Suprapubic skin (tissue), 4 donors: ENCODE measurements at places on chromosomes 6 and 20.

DNA sequence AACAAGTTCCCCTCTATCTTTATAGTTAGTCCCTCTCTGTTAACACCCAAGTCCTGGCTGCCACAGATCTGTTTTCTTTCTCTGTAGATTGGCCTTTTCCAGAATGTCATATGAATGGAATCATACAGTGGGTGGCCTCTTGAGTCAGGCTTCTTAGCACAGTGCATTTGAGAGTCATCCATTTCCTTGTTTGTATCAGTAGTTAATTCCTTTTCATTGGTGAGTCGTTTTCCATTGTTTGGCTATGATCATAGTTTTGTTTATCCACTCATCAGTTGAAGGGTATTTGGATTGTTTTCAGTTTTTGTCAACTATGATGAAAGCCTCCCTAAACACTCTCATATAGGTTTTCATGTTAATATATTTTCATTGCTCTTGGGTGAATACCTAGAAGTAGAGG lies 248.3 kb downstream of the ARID1B start:
- no peak overlapping the region for H3K27ac ChIP-seq
- no peak overlapping the region for H3K4me3 ChIP-seq
- no peaks in the 10 kb centered on the region for H3K36me3 ChIP-seq
- peaks cover 29% of the 10 kb centered on the region for H3K4me1 ChIP-seq

DNA sequence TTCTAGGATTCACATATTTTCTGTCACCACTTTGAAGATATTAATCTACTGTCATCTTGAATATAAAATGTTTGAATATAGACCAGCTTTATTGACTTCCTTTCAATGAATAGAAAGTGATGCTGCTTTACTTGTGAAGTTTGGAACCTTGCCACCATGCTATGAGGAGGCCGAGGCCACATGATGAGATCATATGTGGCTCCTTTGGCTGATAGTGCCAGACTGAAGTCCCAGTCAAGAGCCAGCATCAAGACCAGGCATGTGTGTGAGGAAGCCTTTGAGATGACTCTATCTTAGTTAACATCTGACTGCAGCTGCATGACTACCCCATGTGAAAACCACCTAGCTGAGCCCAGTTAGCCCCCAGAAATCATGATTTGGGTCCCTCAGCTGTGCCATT lies 169.5 kb downstream of the OTOR start:
- H3K27ac ChIP-seq: no peak overlapping the region
- no peaks in the 10 kb centered on the region for H3K4me1 ChIP-seq
- H3K4me3 ChIP-seq: no peak overlapping the region
- H3K27me3 ChIP-seq: no peaks in the 10 kb centered on the region
- DNase-seq: no peak

- no peaks in the 10 kb centered on the region for H3K27me3 ChIP-seq
- no peak overlapping the region for H3K4me3 ChIP-seq
- no peak for DNase-seq
- H3K27ac ChIP-seq: no peak overlapping the region
- no peaks in the 10 kb centered on the region for H3K4me1 ChIP-seq
- no peaks in the 10 kb centered on the region for H3K36me3 ChIP-seq
Measured at GRCh38 chr20:57801581-57801980, 91.8 kb upstream of the PMEPA1 start.

DNA sequence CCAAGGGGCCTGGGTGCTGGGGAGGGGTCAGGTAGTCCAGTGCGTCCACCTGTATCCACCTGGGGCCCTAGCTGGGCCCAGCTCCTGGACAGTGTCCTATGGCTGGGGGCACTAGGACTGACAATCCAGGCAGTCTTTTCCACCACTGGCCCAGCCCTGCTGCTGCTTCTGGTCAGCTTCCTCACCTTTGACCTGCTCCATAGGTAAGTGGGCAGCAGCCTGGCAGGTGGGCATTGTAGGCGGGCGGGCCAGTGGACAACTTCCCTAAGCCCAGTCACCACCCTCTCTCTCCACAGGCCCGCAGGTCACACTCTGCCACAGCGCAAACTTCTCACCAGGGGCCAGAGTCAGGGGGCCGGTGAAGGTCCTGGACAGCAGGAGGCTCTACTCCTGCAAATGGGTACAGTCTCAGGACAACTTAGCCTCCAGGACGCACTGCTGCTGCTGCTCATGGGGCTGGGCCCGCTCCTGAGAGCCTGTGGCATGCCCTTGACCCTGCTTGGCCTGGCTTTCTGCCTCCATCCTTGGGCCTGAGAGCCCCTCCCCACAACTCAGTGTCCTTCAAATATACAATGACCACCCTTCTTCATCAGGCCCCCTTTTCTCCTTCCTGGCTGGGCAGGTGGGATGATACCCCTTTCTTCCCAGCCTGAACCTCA lies 584 bp downstream of the C20orf141 start:
- H3K36me3 ChIP-seq: no peaks in the 10 kb centered on the region
- peak; percentile 77 for DNase-seq
- H3K4me3 ChIP-seq: no peak overlapping the region
- H3K4me1 ChIP-seq: peaks cover 5% of the 10 kb centered on the region
- peaks cover 31% of the 10 kb centered on the region for H3K27me3 ChIP-seq

- H3K36me3 ChIP-seq: peaks cover 15% of the 10 kb centered on the region
- no peak overlapping the region for H3K4me3 ChIP-seq
- DNase-seq: no peak
- H3K27me3 ChIP-seq: peaks cover 63% of the 10 kb centered on the region
Measured at GRCh38 chr20:3674995-3675900, 6.6 kb downstream of the ADAM33 start.

DNA sequence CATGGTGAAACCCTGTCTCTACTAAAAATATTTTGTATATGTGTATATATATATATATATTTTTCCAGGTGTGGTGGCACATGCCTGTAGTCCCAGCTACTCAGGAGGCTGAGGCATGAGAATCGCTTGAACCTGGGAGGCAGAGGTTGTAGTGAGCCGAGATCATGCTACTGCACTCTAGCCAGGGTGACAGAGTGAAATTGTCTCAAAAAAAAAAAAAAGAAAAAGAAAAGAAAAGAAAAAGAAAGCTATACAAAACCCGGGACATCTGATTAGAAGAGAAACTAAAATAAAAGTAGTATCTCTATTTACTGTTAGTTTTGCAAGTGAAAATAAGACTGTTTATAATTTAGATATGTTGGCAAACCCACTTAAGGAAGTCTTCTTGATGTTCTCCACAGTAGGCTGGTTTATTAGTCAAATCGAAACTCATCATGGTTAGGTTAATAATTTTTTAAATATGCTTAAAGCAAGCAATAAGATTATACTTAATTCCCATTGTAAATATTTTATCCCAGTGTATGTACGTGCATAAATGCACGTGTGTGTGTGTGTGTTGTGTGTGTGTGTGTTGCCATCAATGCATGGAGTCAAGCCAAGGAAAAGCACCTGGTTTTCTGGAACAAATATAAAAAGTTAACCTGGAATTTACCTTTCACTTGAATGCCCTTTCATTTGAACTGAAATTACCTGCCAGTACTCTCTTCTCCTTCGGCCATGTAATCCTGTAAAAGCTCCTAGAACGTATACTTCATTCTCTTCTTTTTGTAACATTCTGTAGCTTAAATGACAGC lies 7.1 kb downstream of the VNN2 start:
- no peaks in the 10 kb centered on the region for H3K4me1 ChIP-seq
- no peak for DNase-seq
- no peak overlapping the region for H3K4me3 ChIP-seq
- H3K27me3 ChIP-seq: no peaks in the 10 kb centered on the region
- no peak overlapping the region for H3K27ac ChIP-seq

DNA sequence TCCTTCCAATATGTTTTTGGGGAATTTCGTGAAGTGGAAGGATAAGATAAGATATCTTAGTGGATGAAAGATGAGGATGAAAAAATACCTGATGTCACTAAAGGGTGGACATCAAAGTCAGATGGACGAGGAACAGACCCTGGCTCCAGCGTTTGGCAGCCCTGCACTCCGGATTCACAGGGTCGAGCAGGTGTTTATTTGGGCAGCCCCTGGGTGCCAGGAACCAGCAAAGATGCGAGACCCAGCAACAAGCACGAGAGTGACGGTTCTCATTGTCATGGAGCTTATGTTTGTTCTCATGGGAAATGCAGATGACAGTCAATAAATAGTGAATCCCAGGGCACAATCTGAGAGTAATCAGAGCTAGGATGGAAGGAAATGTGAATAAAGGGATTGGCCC lies 131.1 kb downstream of the PHACTR3 start:
- peaks cover 46% of the 10 kb centered on the region for H3K27me3 ChIP-seq
- H3K4me1 ChIP-seq: no peaks in the 10 kb centered on the region
- no peak overlapping the region for H3K27ac ChIP-seq
- H3K4me3 ChIP-seq: no peak overlapping the region
- peak; percentile 43 for DNase-seq

GRCh38 chr20:48851579-48851978 lies 23.8 kb upstream of the PREX1 start:
- no peaks in the 10 kb centered on the region for H3K36me3 ChIP-seq
- no peaks in the 10 kb centered on the region for H3K27me3 ChIP-seq
- no peak overlapping the region for H3K4me3 ChIP-seq

GRCh38 chr20:49575551-49576060 lies 7.7 kb upstream of the PTGIS start:
- no peaks in the 10 kb centered on the region for H3K36me3 ChIP-seq
- H3K27ac ChIP-seq: peak overlapping the region; percentile 35
- DNase-seq: peak; percentile 63
- peaks cover 5% of the 10 kb centered on the region for H3K27me3 ChIP-seq
- no peak overlapping the region for H3K4me3 ChIP-seq

GRCh38 chr6:166586424-166587156 lies at the start of gene RAMACL:
Gene RAMACL, minus strand, starts transcription at chr6:166586678. Its CDS starts 201 bp downstream, at chr6:166586477.
- no peak within 1 kb of the TSS for H3K27ac ChIP-seq
- no peaks in the 10 kb centered on the region for H3K36me3 ChIP-seq
- H3K27me3 ChIP-seq: no peaks in the 10 kb centered on the region
- DNase-seq: no peak
- H3K4me3 ChIP-seq: no peak within 1 kb of the TSS

DNA sequence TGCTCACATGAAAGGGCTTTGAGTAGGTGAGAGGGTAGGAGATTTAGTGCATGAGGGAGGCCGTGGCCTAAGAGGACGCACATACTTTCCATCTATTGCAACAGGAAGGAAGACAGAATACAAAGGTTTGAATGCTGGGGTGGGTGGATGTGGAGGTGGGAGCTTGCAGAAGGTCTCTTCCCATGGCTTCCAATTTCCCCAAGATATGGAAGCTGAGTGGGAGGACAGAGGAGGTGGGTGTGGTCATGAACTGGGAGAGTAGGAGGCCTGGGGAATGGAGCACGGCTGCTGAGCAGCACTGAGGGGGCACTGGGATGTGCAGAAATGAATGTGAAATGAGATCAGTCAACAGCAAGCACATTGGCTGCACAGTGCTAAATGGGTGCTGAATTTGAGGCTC lies 70.3 kb downstream of the SCML4 start:
- H3K36me3 ChIP-seq: no peaks in the 10 kb centered on the region
- no peaks in the 10 kb centered on the region for H3K4me1 ChIP-seq
- H3K27me3 ChIP-seq: no peaks in the 10 kb centered on the region
- H3K4me3 ChIP-seq: no peak overlapping the region
- H3K27ac ChIP-seq: no peak overlapping the region
- DNase-seq: no peak

- no peaks in the 10 kb centered on the region for H3K36me3 ChIP-seq
- H3K4me1 ChIP-seq: no peaks in the 10 kb centered on the region
- no peak overlapping the region for H3K27ac ChIP-seq
Measured at GRCh38 chr6:140105857-140106256, 731.4 kb upstream of the CITED2 start.

GRCh38 chr6:73943411-73943810 lies 247.4 kb downstream of the CD109 start:
- no peaks in the 10 kb centered on the region for H3K36me3 ChIP-seq
- no peak for DNase-seq
- no peak overlapping the region for H3K4me3 ChIP-seq
- H3K27ac ChIP-seq: no peak overlapping the region

DNA sequence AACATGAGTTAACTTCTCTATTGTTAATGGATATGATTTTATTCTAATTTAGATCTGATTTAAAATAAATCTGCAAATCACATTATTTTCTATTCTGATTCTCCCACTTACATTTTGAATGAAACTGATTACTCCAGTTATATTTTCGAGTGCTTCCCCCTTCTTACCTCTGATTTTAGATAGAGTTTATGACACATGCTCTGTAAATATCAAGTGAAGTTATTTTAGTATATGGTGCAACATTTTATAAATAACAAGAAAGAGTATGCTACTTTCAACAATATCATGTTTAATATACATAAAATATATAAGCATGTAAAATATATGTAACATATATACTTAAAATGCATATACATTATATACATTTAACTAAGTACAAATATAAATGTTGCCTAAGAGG lies 38.9 kb downstream of the PLCB1 start:
- H3K36me3 ChIP-seq: no peaks in the 10 kb centered on the region
- no peaks in the 10 kb centered on the region for H3K27me3 ChIP-seq
- H3K4me3 ChIP-seq: no peak overlapping the region
- H3K27ac ChIP-seq: no peak overlapping the region
- H3K4me1 ChIP-seq: no peaks in the 10 kb centered on the region

- H3K36me3 ChIP-seq: no peaks in the 10 kb centered on the region
- H3K27me3 ChIP-seq: peaks cover 3% of the 10 kb centered on the region
- H3K4me3 ChIP-seq: no peak overlapping the region
- H3K4me1 ChIP-seq: no peaks in the 10 kb centered on the region
- no peak for DNase-seq
Measured at GRCh38 chr6:5958921-5959320, 47.8 kb downstream of the NRN1 start.

GRCh38 chr20:45306431-45306982 lies at the start of gene RBPJL:
Gene RBPJL, plus strand, starts transcription at chr20:45306840. Its CDS starts 83 bp downstream, at chr20:45306923.
- H3K27ac ChIP-seq: no peak within 1 kb of the TSS
- H3K4me1 ChIP-seq: peaks cover 25% of the 10 kb centered on the region
- DNase-seq: no peak
- peaks cover 14% of the 10 kb centered on the region for H3K27me3 ChIP-seq
- H3K36me3 ChIP-seq: no peaks in the 10 kb centered on the region

DNA sequence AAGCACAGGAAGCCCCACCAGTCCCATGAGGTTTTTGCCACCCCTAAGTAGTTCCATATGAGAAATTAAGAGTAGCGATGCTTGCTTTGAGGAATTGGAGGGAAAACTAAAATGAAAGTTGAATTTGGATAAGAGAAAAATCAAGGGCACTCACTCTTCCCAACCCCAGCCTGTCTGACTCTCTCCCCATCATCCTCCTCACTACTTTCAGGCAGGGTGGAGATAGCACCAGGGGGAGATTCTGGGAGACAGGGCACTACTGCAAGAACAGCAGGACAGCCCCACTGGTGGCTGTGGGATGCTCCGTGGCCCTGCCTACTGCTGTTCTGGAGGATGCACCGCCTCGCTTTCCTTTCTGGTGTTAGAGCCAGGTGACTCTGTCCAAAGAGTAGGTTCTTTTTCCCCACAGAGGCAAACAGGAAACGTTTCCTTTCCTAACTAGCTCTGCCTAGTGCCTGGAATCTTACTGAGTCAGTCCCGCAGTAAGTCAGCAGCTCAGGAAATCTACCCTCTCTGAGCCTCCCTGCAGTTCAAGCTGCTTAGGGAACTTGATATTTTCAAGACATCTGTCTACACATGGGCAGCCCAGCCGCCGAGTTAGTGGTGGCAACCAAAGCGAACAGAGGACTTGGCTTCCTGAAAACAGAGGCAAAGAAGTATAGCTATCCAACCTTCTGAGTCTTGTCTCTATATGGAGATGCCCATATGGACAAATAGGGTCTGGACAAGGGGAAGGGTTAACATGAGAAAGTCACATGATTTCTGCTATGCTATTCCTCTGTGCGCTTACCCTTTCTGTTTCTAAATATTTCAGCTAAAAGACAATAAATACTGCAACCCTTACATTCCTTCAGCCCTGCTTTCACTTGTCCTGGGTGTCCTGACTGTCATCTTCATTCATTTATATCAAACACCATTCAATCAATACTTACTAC lies 11.4 kb downstream of the HLA-E start:
- DNase-seq: no peak
- H3K4me3 ChIP-seq: no peak overlapping the region
- H3K4me1 ChIP-seq: peaks cover 27% of the 10 kb centered on the region
- H3K27me3 ChIP-seq: no peaks in the 10 kb centered on the region
- H3K27ac ChIP-seq: peak overlapping the region; percentile 29
- H3K36me3 ChIP-seq: no peaks in the 10 kb centered on the region
